ENCODE measurements at places on chromosomes 2 and 18. TPM values are rescaled to one million over a fixed set of nuclear protein-coding genes. Genes with fewer than 3 reads are reported as not detected.

The GPR155 gene
- total RNA-seq = 33.2 TPM

- no peak for ATAC-seq
Measured at GRCh38 chr18:57816208-57816954, 13.3 kb upstream of the ATP8B1 start.

DNA sequence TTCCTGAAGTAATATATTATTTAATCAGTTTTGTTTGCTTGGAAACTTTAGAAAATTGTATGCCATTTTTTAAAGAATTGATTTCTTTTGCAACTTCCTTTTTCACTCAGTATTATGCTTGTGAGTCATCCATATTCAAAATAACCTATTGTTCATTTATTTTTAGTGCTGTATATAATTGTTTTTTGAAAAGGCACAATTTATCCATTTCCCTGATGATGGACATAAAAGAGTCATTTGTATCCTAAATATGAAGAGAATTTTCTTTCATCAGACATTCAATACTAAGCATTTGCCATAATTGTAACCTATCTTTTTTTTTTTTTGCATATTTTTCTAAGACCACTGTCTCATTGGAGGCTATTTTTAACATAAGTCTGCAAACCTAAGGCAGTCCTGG, 134.1 kb upstream of the SERPINE2 start:
- no peak for ATAC-seq

DNA sequence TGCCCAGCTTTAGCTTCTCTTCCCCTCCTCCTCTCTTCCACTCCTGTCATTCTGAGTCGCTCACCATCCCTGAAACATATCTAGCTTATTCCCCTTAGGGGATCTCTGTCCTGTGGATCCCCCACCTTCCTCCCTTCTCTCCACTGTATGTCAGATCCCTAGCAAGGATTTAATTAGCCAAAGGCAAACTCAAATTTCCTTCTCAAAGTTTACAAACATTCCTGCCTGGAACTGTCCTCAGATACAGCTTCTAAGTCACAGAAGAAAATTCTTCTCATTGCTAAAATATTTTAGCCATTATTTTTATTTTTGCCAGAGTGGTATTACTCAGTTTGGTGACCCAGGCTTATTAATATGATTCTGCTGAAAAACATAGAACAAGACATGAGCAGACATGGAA, 315.3 kb downstream of the CYP26B1 start:
- no peak for ATAC-seq

- no peak for ATAC-seq
Measured at GRCh38 chr18:28078298-28078697, 98.6 kb downstream of the CDH2 start.

The CLIP4 gene
- total RNA-seq = 64.7 TPM

The ADRA2B gene
- 4.9 TPM for total RNA-seq

The CACNB4 gene
- 1.7 TPM for total RNA-seq

DNA sequence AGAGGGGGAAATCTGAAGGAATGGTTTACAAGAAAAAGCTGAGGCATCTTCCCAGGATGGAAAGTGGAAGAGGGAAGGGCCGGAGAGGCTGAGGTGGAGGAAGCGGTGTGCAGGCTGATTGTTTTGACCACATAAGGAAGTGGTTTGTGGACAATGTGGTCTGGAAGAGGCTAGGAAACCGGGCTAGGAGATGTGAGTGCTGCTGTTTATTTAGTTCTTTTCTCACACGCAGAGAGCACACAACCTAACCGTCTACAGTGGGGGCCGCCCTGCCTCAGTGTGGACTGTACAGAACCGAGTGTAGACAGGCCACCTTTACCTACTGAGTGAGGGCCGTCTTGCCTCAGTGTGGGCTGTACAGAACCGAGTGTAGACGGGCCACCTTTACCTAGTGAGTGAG, 251.7 kb upstream of the PXDN start:
- no peak for ATAC-seq

Data from gastroesophageal sphincter (tissue), 4 donors.